Activated CD4-positive, alpha-beta T cell treated with anti-CD3 and anti-CD28 coated beads for 1 hour (primary cell): ENCODE measurements at places on chromosomes 2 and 18.
A peak's percentile ranks its signal among the peaks of the same experiment; 100 is the strongest.

DNA sequence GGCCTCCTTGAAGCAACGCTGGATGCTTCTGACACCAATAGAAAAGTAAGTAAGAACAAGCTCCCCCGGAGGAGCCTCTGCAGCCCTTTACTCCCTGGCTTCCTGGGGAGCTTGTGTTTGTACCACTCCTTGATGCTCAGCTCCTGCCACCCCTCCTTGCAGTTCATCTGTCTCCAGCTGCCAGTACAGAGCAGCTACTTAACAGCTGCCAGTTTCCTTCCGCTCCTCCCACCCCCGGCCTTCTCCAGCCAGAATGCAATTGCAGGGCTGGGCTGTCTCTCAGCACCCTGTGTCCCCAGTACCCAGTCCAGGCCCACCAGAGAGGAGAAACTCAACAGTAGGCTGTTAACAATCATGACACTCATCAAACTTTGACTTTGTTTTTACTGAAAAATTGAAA, 109.4 kb downstream of the AOX1 start:
- DNase-seq: no peak

GRCh38 chr2:52510432-52510831, 1257.2 kb upstream of the CHAC2 start:
- DNase-seq: no peak

DNA sequence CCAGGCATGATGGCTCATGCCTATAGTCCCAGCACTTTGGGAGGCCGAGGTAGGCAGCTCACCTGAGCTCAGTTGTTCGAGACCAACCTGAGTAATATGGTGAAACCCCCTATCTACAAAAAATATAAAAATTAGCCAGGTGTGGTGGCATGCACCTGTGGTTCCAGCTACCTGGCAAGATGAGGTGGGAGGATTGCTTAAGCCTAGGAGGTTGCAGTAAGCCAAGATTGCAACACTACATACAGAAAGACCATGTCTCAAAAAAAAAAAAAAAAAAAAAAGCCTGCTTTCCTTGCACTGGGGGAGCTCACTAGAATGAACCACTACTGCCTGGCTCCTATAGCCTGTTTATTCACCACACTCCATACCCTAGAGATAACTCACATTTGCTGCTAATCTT, 7.4 kb upstream of the MAT2A start:
- DNase-seq: no peak

DNA sequence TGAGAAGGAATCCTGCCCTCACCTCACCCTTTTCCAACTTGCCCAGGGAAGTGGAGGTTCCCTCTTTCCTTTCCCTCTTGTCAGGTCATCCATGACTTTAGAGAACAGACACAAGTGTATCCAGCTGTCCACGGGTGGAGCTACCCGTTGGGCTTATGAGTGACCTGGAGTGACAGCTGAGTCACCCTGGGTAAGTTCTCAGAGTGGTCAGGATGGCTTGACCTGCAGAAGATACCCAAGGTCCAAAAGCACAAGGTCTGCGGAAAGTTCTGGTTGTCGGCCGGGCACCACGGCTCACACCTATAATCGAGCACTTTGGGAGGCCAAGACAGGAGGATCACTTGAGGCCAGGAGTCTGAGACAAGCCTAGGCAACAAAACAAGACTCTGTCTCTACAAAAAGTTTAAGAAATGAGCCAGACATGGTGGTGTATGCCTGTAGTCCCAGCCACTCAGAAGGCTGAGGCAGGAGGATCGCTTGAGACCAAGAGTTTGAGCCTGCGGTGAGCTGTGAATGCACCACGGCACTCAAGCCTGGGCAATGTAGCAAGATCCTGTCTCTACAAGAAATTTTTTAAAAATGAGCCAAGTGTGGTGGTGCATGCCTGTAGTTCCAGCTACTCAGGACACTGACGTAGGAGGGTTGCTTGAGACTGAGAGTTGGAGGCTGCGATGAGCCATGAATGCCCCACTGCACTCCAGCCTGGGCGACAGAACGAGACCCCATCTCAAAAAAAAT, 14.0 kb upstream of the CNDP1 start:
- DNase-seq: no peak

DNA sequence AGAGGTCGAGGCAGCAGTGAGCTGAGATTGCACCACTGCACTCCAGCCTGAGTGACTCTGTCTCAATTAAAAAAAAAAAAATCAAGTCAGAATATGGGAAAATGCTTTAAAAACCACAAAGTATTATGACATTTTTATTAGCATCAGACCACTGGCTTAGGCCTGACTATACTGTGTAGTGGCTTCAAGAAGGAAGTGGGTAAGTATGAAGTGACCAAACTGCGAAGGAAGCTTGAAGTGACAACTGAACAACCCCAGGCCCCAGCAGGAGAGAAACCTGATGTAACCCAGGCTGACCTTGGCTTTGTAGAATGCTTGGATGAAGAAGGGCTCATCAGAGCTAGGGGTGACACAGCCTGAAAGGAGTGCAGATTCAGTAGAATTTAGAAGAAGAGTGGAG, 21.4 kb upstream of the HAAO start:
- DNase-seq: no peak

GRCh38 chr2:14363137-14363536, 269.4 kb upstream of the LRATD1 start:
- DNase-seq: no peak

- no peak for DNase-seq
These were observed 166.6 kb downstream of the ACTR3 start for GRCh38 chr2:114056294-114057143.

DNA sequence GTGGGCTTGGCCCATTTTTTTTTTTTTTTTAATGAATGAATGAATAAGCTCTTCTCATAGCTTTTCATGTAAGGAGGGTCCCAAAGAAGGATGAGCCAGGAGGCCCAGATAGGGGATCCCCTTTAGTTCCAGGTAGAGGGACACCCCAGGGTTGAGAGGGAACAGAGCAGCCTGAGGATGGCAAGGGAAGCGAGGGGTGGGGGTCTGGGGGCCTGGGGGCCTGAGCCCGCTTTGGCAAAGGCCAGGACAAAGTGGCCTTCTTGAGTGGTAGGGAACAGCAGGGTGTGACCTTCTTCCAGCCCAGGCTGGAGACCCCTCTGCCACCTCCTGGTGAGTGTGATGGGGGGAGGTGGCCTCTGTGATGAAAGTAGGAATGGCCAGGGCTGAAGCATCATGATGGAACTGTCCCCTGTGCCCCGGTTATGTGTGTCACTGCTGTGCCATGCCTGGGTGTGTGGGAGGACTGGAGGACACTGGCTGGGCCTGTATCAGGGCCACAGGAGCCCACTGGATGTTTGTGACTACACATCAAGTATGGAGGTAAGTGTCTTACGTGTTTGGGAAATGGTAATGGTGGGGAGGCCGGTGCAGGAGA, 263.5 kb upstream of the HDAC4 start:
- DNase-seq: no peak

- no peak for DNase-seq
These were observed 184.6 kb upstream of the ZNF804A start for GRCh38 chr2:184413671-184414229.

DNA sequence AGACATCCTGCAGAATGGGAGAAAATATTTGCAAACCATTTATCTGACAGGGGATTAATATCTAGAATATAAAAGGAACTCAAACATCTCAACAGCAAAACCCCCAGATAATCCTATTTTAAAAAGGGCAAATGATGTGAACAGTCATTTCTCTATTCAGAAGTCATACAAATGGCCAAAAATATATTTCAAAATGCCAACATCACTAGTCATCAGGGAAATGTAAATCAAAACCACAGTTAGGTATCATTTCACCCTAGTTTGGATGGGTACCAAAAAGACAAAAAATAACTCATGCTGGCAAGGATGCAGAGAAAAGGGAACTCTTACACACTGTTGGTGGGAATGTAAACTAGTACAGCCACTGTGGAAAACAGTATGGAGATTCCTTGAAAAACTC, 70.0 kb downstream of the TBR1 start:
- no peak for DNase-seq

- no peak for DNase-seq
These were observed 2.1 kb downstream of the LBH start for GRCh38 chr2:30233271-30234009.

DNA sequence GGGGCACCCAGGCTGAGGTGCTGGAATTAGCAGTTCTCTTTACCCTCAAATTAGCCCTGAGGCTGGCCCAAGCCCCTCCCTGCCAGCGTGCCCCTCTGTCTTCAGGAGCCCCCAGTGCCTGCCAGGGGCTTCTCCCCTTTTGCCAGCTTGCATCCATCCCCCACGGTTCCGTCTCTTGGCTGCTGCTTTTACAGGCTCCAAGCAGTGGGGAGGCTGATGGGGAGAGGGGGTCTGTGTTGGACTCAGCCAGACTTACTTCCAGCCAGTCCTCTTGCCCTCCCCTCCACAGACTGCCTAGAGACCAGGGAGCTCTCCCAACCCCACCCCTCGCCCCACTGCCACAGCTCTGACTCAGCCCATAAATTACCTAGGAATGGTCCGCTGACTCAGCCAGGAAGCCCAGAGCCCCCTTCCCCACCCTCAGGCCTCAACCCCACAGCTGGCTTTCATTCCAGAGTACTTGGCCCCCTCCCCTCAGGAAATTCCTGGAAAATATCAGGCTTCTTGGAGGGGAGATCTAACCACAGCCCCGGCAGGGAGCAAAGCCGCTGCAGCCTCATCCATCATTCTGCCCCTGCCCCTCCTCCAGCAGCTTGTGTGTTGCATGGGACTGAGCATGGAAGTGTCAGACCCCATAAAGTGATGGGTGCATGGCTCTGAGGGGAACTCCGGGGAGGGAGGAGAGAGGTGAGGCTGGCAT, 184.6 kb downstream of the ZFP36L2 start:
- DNase-seq: no peak

GRCh38 chr2:152456262-152456661, 121.3 kb downstream of the FMNL2 start:
- no peak for DNase-seq

DNA sequence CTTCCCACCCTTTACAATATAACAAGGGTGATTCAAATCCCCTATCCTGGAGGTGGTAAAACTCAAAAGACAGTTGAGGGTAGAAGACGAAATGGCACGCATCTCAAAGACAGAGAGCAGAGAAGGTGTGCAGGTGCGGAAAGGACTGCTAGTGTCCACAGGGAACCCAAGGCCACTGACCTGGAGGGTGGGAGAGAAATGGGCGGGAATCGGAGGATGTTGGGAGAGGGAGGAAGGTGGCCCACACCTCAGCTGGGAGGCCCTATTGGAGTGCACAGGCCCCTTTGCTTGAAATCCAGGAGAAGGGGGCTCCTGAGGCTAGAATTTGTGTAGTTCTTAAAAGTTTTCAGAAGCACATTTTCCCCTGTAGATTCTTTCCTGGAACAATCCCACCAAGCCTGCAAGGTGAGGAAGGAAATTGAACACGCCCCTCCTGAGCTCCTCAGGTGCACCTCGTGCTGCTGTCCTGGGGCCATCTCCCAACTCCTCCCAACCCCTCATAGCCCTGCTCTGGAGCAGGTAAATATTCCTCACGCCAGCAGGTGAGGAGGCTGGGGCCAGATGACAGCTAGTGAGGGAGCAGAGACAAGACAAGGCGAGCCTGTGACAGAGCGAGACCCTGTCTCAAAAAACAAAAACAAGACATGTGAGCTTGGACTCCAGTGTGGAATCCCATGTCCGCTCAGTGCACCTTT, 99.3 kb downstream of the MCFD2 start:
- no peak for DNase-seq

- no peak for DNase-seq
These were observed 140.9 kb downstream of the CAPN13 start for GRCh38 chr2:30666266-30666874.

DNA sequence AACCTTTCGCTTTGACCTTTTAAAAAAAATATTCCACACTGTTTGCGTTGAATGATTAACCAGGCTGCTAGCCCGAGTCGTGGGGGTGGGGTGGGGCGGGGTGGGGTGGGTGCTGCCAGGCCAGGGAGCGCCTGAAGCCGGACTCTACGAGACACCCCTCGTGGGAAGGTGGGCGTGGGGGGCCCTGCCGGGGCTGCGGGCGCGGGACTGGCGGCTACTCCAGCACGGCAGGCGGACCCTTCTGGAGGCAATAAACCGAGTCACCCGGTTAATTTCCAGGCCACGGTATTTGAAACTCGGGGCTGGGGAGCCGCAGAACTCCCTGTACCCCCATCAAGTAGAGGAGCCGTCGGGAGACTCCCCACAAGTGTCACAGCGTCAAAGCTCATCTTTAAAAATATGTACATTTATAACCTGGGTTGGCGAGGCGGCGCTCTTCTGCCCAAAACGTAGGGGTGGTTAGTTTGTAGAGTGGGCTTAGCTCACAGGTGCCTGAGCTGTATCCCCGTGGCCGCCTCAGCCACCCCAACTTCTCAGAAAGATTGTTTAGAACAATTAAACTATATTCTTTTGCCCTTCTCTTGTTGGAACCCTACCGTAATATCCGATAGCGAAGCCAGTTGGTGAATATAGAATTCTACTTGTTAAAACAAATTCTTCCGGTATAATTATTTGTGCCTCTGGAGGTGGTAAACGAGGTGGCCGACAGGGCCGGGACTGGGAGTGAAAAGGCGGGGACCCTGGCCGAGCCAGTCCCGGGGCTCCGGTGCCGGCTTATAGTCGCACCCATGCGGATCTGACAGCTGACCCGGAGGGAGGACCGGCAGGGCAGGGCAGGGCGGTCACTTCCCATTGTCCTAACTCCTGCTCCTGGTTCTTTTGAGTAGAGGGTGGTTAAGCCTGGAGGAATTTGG, 1.4 kb downstream of the B3GNT2 start:
- peak; percentile 14 for DNase-seq

- DNase-seq: no peak
These were observed 7.1 kb upstream of the TGIF1 start for GRCh38 chr18:3442919-3443318.

DNA sequence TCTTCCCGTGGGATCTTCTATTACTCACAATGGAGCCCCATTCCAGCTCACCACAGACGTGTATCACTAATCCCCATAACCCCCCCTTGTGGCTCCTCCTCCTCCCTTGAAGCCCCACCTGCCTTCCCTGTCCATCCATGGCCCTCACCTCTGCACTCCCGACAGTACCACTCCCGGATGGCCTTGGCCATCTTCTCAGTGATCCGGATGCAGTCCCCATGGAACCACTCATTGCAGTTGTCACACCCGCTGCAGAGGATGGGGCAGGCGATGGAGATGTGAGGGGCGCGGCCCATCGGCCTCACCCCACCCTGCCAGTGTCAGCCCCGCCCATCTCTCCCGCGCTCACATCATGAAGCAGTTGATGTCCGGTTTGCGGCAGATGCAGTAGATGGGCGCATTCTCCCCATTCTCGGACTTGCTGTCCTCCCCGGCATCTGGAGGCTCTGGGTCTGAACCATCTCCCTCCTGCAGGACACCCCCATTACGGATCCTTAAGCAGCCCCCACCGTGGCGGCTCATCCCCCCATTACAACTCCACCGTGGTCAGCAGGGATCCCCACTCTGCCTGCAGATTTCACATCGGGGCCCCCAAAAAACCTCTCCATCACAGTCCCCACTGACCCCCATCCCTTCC, 983 bp downstream of the CXXC1 start:
- DNase-seq: no peak

- DNase-seq: no peak
These were observed 144.1 kb upstream of the STK17B start for GRCh38 chr2:196315388-196316049.

- DNase-seq: peak; percentile 31
These were observed 23.9 kb downstream of the PECR start for GRCh38 chr2:216057688-216058193.

- DNase-seq: no peak
These were observed 286.0 kb upstream of the CCDC68 start for GRCh38 chr18:55245211-55245614.
